Lower lobe of right lung (tissue), 2 donors: ENCODE measurements at places on chromosomes 13 and 19.

GRCh38 chr19:34128558-34129250, 43.6 kb upstream of the LSM14A start:
- H3K4me3 ChIP-seq, result no peak overlapping the region
- H3K4me1 ChIP-seq, result no peaks in the 10 kb centered on the region
- no peak for DNase-seq
- H3K27ac ChIP-seq, result no peak overlapping the region
- no peaks in the 10 kb centered on the region for H3K27me3 ChIP-seq
- no peaks in the 10 kb centered on the region for H3K36me3 ChIP-seq

DNA sequence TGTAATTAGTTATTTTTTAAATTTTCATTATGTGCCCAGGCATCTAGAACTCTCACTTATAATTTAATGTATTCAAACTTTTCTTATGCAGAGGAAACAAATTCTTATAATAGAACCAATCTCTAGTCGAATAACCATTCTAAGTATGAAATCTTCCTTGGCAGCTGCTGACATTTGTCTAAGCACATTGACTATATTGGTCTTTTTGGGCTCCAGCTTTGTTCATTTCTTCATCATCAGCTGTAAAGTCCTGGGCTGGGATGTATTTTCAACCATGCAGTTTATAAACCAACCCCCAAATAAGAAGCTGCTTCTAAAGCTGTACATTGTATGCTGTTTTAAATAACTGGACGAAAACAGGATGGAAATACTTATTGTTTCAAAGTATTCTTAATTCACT, 2.3 kb upstream of the MICU2 start:
- H3K4me3 ChIP-seq, result no peak overlapping the region
- H3K27ac ChIP-seq, result no peak overlapping the region

GRCh38 chr13:46057256-46058015, 4.9 kb upstream of the ZC3H13 start:
- no peak overlapping the region for H3K4me3 ChIP-seq
- H3K27ac ChIP-seq, result no peak overlapping the region
- no peaks in the 10 kb centered on the region for H3K36me3 ChIP-seq

- no peak overlapping the region for H3K27ac ChIP-seq
- peaks cover 6% of the 10 kb centered on the region for H3K4me1 ChIP-seq
- H3K4me3 ChIP-seq, result no peak overlapping the region
- peaks cover 23% of the 10 kb centered on the region for H3K36me3 ChIP-seq
Observed at GRCh38 chr19:12750851-12751250, 740 bp upstream of the BEST2 start.

- H3K27me3 ChIP-seq, result no peaks in the 10 kb centered on the region
- H3K4me1 ChIP-seq, result peaks cover 19% of the 10 kb centered on the region
- H3K36me3 ChIP-seq, result no peaks in the 10 kb centered on the region
- DNase-seq, result no peak
Observed at GRCh38 chr19:38019396-38019724, 112.4 kb downstream of the SIPA1L3 start.

- H3K27me3 ChIP-seq, result peaks cover 26% of the 10 kb centered on the region
- peaks cover 96% of the 10 kb centered on the region for H3K4me1 ChIP-seq
- peak; percentile 89 for DNase-seq
- H3K36me3 ChIP-seq, result no peaks in the 10 kb centered on the region
- H3K4me3 ChIP-seq, result peak overlapping the region; percentile 17
Observed at GRCh38 chr19:13007292-13008045, 12.2 kb downstream of the NFIX start.

DNA sequence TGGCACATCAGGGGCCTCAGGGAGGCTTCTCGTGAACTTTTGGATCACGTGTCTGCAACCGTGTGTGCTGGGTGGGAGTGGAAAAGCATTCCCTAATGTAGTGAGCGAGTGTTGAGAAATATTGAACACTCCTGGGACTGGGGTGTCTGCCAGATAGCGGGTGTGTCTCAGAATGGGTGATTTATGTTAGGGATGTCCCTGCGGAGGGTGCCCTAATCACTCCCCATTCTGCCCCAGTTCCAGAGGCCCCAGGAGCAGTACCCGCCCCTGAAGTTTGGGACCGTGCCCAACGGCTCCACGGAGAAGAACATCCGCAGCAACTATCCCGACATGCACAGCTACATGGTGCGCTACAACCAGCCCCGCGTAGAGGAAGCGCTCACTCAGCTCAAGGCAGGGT, 24.2 kb upstream of the GRWD1 start:
- H3K27ac ChIP-seq, result no peak overlapping the region
- H3K27me3 ChIP-seq, result peaks cover 12% of the 10 kb centered on the region
- no peak for DNase-seq
- no peaks in the 10 kb centered on the region for H3K36me3 ChIP-seq
- H3K4me1 ChIP-seq, result peaks cover 3% of the 10 kb centered on the region
- H3K4me3 ChIP-seq, result no peak overlapping the region

GRCh38 chr19:478976-479375, 17.3 kb upstream of the MADCAM1 start:
- no peak for DNase-seq
- H3K4me1 ChIP-seq, result peaks cover 7% of the 10 kb centered on the region
- H3K27me3 ChIP-seq, result no peaks in the 10 kb centered on the region
- no peaks in the 10 kb centered on the region for H3K36me3 ChIP-seq
- no peak overlapping the region for H3K4me3 ChIP-seq

- no peaks in the 10 kb centered on the region for H3K4me1 ChIP-seq
- no peaks in the 10 kb centered on the region for H3K36me3 ChIP-seq
Observed at GRCh38 chr19:39297931-39298634, 1.9 kb downstream of the IFNL1 start.
